Activated naive CD4-positive, alpha-beta T cell treated with anti-CD3 and anti-CD28 coated beads, Interleukin-2, amount 50 U/mL, for 72 hours (primary cell): ENCODE measurements at places on chromosomes 12 and 14. TPM values are rescaled to one million over a fixed set of nuclear protein-coding genes. Genes with fewer than 3 reads are reported as not detected.

Gene ITPR2
- 46.1 TPM for total RNA-seq

DNA sequence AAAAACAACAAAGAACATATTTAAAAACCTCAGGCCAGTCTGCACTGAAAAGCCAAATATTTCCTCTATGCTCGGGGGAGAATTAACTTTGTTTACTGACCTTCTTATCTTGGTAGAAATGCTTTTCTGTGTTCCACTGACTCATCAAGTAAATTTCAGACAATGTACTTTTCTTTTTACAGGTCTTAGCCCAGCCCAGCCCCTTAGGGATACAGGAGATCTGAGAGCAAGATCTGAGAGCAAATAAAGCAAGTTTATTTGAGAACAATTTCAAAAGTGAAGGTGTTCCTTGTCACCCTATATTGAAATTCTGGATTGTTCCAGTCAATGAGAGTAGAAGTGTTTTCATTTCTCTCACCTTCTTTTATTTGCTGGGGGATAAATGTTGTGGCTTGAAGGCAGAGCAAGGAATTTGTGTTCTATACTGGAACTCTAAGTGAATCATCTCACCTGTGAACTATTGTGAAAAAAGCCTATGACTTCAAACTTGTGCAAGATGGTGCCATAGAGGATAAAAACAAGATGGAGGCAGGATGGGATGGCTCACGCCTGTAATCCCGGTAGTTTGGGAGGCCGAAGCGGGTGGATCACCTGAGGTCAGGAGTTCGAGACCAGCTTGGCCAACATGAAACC, 7.9 kb upstream of the GPRC5A start:
- DNase-seq: no peak

Gene TMEM119
- 0.09 TPM for total RNA-seq

Gene CD4
- 244 TPM for total RNA-seq

DNA sequence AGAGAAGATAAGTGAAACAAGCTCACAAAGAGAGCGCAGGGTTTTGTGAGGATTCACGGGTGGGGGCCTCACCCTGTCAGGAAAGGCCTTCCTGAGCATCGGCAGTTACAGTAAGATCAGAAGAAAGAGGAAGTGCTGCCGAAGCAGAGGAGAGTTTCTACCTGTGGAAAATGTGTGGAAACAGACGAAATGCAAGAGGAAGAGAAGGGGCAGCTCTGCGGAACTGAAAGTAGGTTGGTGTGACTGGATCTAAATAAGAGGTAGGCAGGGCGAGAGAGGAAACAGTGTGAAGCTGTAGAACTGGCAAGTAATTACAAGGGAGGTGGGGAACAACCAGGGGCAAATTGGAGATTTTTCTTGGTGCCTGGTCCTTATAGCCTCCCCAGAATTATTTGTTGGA, 2.6 kb downstream of the GPR68 start:
- no peak for DNase-seq

DNA sequence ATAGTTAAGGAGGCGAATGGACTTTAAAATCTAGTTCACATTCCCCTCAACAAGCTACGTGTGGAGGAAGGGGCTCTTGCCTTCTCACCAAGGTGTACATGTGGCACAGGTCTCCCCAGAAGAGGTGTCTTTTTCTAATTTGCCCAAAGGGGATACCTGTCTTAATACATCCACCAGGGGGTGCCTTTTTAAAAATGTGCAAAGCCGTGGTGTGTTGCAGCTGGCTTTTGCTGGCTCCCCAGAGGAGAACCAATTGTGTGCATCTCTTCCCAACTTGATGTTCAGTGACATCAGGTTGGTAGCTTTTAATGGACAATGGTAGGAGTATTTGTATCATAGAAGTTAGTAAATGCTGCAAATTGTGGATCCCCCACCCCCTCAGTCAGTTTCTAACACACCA, 33.8 kb downstream of the CREBL2 start:
- DNase-seq: peak; percentile 33

GRCh38 chr14:60313093-60313492, 64.1 kb downstream of the PPM1A start:
- no peak for DNase-seq

DNA sequence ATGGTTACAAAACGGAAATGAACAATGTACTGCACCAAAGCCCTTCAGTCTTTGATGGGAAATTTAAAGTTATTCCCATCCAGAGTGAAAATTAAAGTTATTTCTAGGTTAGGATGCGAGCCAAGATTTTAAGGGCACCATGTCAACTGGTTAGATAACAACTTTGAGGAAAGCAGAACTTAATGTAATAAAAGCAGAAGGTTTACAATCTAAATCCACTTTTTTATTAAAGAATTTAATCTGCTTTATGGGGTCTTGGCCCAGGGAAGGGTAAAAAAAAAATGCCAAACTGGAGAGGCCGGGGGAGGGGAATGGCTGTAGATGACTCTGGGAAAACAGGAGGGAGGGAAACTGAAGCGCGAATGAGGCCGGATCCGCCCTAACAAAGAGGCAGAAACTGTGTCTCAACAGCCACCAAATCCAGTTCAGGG, 108.2 kb upstream of the ATF7IP start:
- DNase-seq: no peak

Gene OR6C6
- total RNA-seq: not detected

DNA sequence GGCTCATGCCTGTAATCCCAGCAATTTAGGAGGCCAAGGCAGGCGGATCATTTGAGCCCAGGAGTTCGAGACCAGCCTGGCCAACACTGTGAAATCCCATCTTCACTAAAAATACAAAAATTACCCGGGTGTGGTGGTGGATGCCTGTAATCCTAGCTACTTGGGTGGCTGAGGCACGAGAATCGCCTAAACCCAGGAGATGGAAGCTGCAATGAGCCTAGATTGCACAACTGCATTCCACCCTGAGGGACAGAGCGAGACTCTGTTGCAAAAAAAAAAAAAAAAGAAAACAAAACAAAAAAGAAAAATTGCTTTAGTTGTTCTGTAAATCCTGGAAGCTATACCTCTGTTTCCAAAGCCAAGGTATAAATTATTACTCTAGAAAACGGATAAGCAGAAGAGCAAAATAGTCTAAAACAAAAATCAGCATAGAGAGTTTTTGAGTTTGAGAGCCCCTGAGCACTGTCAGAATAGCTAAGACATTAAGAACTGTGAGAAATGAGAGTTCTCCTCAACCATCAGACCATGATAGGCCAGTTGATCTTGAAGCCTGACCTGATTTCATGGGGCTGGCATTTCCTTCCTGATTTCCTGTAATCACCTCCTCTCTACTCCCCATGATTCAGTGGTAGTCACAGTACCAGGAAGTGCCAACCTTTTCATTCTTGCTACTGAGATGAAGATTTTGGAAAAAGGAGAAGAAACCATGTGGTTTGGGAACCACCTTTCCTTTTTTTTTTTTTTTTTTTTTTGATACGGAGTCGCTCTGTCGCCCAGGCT, 31.7 kb downstream of the ATP2A2 start:
- no peak for DNase-seq

GRCh38 chr12:131990066-131990979, 40.6 kb downstream of the EP400 start:
- peak; percentile 3 for DNase-seq

Gene SYCP3
- total RNA-seq: 0.21 TPM

Gene DDN
- total RNA-seq: 1.1 TPM

Gene STON2
- 0.48 TPM for total RNA-seq

DNA sequence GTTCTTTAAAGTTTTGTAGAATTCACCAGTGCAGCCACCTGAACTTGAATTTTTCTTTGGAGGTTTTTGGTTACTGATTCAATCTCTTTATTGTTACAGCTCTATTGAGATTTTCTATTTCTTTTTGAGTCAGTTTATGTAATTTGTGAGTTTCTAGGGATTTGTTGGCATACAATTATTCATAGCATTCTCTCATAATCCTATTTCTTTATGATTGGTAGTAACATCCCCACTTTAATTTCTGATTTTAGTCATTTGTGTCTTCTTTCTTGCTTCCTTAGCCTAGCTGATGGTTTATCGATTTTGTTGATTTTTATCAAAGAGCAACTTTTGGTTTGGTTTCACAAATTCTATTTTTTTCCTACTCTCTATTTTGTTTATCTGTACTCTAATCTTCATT, 17.9 kb upstream of the BBS10 start:
- DNase-seq: no peak

Gene LTBP2
- not detected for total RNA-seq

GRCh38 chr12:89064780-89065179, 287.5 kb downstream of the DUSP6 start:
- DNase-seq: no peak

Gene NKX2-1
- total RNA-seq: not detected

GRCh38 chr14:31239741-31240140, 32.1 kb upstream of the HECTD1 start:
- no peak for DNase-seq

DNA sequence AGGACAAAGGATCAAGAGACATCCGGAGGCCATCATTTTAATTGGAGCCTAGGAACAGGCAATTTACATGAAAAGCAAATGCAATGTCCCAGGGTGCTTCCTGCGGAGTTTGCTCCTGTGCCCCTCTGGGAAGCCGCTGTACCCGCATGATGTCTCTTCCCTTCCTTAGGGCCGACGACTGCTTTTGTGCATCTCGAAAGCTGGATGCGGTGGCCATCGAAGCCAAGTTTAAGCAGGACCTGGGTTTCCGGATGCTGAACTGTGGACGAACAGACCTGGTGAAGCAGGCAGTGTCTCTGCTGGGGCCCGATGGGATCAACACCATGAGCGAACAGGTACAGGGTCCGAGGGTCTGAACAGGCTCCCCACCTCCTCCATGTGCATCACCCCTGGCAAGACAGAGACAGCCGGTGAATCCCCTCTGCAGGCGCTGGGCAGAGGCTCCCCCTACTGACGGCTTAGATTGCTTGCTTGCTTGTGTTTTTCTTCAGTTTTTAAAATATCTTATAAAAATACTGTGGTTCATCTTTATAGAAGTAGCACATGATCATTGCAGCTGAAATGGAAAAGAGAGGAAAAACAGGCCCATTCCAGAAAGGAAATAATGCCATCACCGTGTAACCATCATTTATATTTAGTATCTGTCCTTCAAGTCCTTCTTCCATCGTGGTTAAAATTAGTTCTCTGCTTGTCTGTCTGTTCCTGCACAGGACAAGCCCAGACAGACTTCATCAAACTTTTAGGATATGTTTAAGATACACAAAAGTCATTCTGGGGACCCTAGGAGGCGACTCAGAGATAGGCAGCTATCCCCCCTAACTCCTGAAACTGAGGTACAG, 75.4 kb upstream of the PWP1 start:
- peak; percentile 26 for DNase-seq

DNA sequence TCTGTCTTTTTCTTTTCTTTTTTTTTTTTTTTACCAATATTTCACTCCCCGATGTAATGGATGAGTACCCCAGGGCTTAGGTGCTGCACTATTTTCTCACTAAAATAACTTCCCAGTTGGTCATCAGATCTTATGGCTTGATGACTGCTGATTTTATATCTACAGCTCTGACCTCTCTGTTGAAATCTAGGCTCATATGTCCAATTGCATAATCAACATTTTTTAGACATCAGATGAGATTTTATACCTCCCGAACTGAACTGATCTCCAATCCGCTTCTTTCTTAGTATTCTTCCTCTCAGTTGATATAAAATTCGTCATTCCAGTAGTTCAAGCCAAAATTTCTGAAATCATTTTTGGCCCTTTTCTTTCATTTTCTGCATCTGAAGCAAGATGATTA, 1236.5 kb downstream of the SLC16A7 start:
- DNase-seq: no peak

Gene RNASE3
- not detected for total RNA-seq

- DNase-seq: no peak
Observed at GRCh38 chr12:91704446-91704845, 441.2 kb downstream of the BTG1 start.
